ENCODE measurements at places on chromosomes 12 and 14. TPM values are rescaled to one million over a fixed set of nuclear protein-coding genes. Genes with fewer than 3 reads are reported as not detected.

The SLIRP gene
- total RNA-seq = 119 TPM

The SRGAP1 gene
- total RNA-seq = 2.9 TPM

The GNB3 gene
- 0.44 TPM for total RNA-seq

The AMN gene
- total RNA-seq = under 0.01 TPM

The RPGRIP1 gene
- total RNA-seq = 0.19 TPM

The TXNDC16 gene
- total RNA-seq = 2.8 TPM

The MDGA2 gene
- total RNA-seq = not detected

The CLEC2A gene
- not detected for total RNA-seq

The SERPINA1 gene
- not detected for total RNA-seq

The SDS gene
- total RNA-seq = not detected

The LRR1 gene
- total RNA-seq = 25.4 TPM

The CLEC4D gene
- not detected for total RNA-seq

The C3AR1 gene
- total RNA-seq = not detected

The CMA1 gene
- total RNA-seq = not detected

The KLRC4 gene
- total RNA-seq = not detected

The TSPAN19 gene
- not detected for total RNA-seq

The ANAPC7 gene
- total RNA-seq = 35.8 TPM

The PRB2 gene
- total RNA-seq = not detected

The GALNT9 gene
- total RNA-seq = 0.13 TPM

The TBX3 gene
- total RNA-seq = 4.5 TPM

The KRT74 gene
- total RNA-seq = not detected

The LIN7A gene
- 0.32 TPM for total RNA-seq

The EFS gene
- total RNA-seq = not detected

The P3H3 gene
- 30.2 TPM for total RNA-seq

The ARL1 gene
- 128 TPM for total RNA-seq

The PLEKHG3 gene
- total RNA-seq = 0.16 TPM
